ENCODE measurements at places on chromosomes 5 and 9.

DNA sequence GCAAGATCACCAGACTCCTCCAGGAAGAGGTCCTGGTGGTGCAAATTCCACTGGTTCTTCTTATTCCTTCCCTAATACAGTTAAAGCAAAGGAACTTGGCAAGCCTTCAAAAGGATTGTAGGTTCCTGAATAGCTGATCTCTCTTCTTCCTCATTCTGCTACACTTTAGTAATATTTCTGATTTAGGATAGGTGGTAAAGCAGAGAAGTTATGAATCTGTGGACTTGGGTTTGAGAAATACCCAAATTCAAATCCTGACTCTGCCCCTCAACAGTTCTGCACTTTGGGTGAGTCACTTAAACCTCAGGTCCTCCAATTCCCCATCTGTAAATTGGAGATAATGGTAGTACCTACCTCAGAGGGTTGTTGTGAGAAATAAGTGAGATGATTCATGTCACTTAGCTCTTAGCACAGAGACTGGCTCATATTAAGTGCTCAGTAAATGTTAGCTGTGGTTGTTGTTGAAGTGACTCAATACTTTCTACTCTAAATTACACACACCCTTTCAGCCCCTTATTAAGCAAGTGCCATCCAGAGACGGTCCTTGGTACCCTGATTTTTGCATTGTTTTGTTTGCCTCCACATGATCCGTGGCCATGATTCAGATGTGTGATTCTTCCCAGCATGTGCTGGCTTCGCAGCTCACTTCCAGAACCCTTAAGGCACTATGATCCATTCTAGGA is 5.2 kb downstream of the SH3RF2 start:
- no peak for DNase-seq

DNA sequence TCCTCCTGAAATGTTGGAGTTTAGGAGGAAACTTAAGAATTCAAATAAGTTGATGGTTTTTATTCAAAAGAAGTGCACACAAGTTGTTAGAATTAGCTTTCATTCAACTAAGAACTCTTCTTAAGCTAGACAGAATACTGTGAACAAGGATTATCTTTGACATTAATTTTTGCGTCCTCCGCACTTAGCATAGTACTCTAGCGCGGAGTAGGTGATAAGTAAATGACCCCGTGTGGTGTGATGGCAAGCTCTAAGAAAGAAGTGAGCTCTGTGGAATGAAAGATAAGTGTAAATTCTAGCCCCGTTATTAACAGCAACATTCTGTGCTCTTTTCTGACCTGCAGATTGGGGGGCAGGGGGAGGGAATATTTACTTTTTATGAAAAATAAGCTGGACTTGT is 1.0 kb downstream of the BRIX1 start:
- no peak for DNase-seq

- no peak for DNase-seq
Measured at GRCh38 chr5:60893521-60893920, 49.5 kb upstream of the ELOVL7 start.

GRCh38 chr9:137682428-137683105 is 63.8 kb downstream of the EHMT1 start:
- no peak for DNase-seq

DNA sequence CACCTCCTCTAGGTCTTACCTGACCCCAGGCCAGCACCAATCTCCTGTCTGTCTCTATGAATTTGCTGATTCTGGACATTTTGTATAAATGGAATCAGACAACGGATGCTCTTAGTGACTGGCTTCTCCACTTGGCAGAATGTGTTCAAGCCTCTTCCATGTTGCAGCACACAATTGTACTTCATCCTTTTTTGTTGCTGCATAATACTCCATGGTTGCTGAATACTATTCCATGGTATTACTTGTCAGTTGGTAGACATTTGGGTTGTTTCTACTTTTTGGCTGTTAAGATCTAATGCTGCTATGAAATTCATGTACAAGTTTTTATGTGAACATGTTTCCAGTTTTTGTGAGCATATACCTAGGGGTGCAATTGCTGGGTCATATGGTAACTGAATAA is 34.3 kb upstream of the FCN1 start:
- no peak for DNase-seq

GRCh38 chr9:36140086-36141084 is 3.9 kb downstream of the GLIPR2 start:
- no peak for DNase-seq

DNA sequence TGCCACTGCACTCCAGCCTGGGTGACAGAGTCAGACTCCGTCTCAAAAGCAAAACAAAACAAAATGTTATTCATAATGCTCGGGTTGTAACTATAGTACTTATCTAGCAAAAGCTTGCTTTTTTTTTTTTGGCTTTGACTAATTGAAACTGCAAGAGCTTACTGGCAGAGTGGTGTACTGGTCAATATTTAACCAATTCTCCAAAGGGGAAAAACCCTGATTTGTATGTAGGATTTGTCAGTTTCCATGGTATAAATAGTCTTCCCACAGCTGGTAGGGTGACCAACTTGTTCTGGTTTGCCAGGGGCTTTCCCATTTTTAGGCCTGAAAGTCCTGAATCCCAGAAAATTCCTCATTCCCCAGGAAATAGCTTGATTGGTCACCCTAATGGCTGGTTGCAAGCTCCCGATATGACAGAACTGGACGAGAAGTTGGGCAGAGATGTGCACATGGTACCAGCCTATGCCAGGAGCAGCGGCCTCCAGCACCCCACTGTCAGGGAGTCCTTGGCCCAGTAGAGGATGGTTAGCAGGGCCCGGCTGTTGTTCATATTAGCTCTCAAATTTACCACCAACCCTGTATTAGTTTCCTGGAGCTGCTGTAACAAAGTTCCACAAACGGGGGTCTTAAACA is 58.0 kb downstream of the FXN start:
- no peak for DNase-seq

DNA sequence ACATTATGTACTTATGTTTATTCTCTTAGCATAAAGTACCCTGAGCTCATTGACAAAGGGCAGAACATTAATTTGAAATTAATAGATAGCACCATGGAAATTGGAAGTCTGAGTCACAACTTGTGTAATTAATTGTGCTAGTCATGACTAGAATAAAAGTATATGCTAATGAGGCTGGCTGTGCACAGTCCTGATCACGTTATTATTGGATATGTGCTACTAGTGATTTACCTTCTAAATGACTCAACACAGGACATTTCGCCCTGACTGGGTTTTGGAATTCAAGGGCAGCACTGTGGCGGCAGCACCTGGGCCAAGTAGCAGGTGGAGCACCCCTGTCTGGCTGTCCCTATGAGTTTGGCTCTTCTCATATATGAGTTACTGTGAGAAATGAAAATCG is 341.8 kb downstream of the ICE1 start:
- no peak for DNase-seq

GRCh38 chr5:141849415-141850243 is 28.6 kb downstream of the PCDH1 start:
- peak; percentile 61 for DNase-seq

- DNase-seq, result no peak
Measured at GRCh38 chr9:120879446-120879845, 2.5 kb upstream of the PHF19 start.

DNA sequence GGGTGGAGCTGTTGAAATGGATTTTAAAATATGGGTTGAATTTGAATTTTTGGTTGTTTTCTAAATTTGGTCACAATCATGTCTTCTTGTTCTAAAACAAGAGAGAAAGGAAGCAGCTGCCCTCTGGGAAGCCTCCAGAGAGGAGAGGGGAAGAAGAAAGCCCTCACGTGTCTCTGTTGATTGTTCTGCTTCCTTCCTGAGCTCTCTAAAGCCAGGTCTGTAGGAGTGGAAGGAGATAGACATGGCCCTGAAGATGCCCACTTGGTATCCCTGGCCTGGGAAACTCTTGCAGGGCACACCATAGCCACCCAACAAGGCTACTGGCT is 59.6 kb downstream of the GALNT12 start:
- DNase-seq, result no peak

DNA sequence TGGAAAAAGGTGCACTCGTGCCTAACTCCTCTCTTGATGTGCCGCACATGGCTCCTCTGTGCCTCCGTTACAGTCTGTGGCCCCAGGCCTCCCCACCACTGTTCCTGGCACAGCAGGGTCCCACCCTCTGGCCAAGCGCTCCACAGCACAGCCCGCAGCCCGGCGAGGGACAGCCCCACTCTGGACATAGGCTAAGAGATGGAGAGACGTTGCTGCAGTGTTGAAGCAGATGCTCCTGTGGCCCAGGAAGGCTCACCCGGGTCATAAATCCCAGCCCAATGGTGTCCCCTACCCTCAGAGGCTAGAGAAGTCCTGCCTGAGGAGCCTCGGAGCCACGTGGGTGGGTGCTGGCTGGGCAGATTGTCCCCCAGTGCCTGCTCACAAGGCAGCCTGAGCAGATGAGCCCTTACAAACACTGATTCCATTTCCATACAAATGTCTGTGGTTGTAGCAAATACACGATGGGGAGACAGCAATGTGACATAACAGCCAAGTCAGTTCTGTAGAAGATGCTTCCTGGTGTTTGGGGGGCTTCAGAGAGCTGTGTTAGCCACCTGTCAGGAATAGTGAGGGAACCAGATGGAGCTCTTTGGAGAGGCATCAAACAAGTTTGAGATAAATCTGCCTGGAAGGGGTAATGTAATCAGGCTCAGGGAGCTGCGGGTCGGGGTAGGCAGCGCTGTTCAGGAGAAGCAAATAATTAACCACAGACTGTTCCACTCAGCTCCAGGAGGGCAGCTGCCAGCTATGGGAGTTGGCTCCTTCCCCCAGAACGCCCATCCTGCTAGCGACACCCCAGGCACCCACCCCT is 41.7 kb downstream of the C5orf15 start:
- DNase-seq, result no peak

- DNase-seq, result no peak
Measured at GRCh38 chr9:116313638-116314037, 160.0 kb downstream of the PAPPA start.

DNA sequence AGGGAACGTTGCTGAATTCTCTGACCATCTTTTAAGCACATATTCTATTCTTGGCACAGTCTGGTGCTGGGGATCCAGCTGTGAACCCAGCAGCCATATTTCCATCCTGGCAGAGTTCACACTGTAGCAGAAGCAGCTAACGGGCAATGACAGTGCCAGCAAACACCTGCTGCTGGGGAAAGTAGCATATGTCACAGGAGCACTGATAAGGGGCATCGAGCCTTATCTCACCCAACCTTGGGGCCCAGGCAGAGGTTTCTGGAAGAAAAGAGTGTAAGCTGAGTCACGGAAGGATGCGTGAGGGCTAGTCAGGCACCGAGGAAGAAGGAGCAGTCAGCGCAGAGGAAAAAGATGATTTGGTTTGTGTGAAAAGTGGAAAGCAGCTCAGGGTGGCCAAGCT is 1.1 kb downstream of the NDOR1 start:
- DNase-seq, result no peak

DNA sequence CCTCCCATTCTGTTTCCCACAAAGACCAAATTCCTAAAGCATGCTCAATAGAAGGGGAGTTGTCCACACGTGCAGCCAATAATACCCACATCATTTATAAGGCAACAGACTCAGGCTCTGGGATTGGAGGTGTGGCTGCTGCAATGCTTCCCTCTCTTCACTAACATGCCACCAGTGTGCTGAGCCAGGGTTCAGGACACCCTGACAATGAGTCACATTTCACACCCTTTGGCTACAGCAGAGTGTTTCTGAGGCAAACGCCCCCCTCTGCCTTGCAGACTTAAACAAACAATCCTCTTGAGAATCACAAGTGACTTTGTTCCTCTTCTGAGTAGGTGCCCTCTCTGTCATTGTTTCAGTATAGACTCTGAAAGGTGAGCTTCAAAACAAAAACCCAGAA is 189.3 kb upstream of the TLE4 start:
- DNase-seq, result no peak

- DNase-seq, result no peak
Measured at GRCh38 chr5:171924493-171925122, 81.8 kb downstream of the FBXW11 start.

GRCh38 chr5:58985759-58986158 is 402.9 kb downstream of the RAB3C start:
- DNase-seq, result no peak

GRCh38 chr9:80066931-80067330 is 495.2 kb downstream of the TLE4 start:
- DNase-seq, result no peak

DNA sequence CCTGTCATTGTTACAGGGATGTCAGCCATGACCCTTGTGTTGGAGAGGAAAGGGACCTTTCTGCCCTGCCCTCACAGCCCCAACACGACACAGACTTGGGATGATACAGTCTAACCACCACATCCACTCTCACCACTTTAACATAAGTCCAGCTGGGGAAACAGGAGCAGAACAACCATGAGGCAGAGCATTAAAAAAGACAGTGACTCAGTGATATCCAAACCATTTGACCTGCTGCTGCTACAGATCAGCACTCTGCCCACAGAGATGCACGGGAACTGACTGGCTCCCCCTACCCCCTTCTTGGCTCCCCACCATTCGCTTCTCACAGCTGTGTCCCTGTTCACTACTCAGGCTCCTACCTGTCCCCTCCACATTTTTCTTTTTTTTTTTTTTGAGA is 458.6 kb downstream of the ZNF608 start:
- DNase-seq, result no peak

- DNase-seq, result no peak
Measured at GRCh38 chr9:136620441-136621018, 42.2 kb upstream of the EGFL7 start.

DNA sequence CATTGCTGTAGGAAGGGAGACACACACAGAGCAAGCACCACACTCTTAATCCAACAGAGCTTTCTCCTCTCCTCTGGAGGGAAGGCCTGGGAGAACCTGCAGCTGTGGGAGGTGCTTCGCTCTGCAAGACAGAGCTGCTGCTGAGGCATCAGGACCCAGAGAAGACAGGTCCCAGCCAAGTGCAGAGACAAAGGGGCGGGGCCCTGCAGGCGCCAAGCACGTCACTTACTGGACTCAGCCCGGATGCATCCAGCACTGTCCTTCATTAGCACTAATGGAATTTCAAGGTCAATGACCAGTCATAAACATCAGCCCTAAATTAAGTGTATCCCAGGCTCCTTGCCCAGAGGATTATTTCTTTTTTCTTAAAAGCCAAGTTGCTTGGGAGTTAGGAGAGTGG is 337.1 kb upstream of the PANK3 start:
- no peak for DNase-seq

DNA sequence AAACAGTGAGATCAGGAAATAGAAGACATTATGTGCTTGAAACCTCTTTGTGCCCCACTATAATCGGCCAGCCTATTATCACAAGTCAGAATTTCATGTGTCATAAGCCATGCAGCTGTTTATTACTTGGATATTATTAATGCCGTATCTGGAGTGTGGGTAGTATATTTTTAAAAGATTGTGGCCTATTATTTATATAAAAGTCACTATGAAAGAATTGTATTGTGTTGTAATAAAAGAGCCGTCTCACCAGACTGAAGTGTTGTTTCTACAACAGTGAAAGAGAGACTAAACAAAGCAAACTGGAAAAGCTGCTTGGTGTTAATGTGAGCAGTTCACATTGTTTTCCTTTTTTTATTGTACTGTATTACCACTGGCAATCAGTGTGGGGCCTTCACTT is 449.1 kb downstream of the PSAT1 start:
- no peak for DNase-seq

- DNase-seq, result no peak
Measured at GRCh38 chr5:77847814-77848290, 71.7 kb upstream of the TBCA start.

GRCh38 chr5:120621339-120621738 is 157.2 kb downstream of the PRR16 start:
- DNase-seq, result no peak

- no peak for DNase-seq
Measured at GRCh38 chr9:115992834-115993233, 160.8 kb upstream of the PAPPA start.

Data from caudate nucleus (tissue), 63 donors.